ENCODE measurements at places on chromosomes 13 and 19. TPM values are rescaled to one million over a fixed set of nuclear protein-coding genes. Genes with fewer than 3 reads are reported as not detected.

NOVA2 gene
- total RNA-seq: 0.53 TPM

USHBP1 gene
- 2.1 TPM for total RNA-seq

TMEM255B gene
- 17.3 TPM for total RNA-seq

PRODH2 gene
- total RNA-seq: not detected

KANK3 gene
- 6.8 TPM for total RNA-seq

ATP4A gene
- not detected for total RNA-seq

CAPN12 gene
- total RNA-seq: 6.1 TPM

FGF22 gene
- total RNA-seq: not detected

ERCC2 gene
- 13.6 TPM for total RNA-seq

UBE2L5 gene
- total RNA-seq: not detected

PSPN gene
- 0.83 TPM for total RNA-seq

KCTD12 gene
- 47.0 TPM for total RNA-seq

PEAK3 gene
- total RNA-seq: 5.8 TPM

Data from Peyer's patch (tissue), 4 donors.